ENCODE measurements at places on chromosomes 12 and 14.

GRCh38 chr12:96194971-96195844 lies 1.0 kb downstream of the ELK3 start:
- no peak for DNase-seq

DNA sequence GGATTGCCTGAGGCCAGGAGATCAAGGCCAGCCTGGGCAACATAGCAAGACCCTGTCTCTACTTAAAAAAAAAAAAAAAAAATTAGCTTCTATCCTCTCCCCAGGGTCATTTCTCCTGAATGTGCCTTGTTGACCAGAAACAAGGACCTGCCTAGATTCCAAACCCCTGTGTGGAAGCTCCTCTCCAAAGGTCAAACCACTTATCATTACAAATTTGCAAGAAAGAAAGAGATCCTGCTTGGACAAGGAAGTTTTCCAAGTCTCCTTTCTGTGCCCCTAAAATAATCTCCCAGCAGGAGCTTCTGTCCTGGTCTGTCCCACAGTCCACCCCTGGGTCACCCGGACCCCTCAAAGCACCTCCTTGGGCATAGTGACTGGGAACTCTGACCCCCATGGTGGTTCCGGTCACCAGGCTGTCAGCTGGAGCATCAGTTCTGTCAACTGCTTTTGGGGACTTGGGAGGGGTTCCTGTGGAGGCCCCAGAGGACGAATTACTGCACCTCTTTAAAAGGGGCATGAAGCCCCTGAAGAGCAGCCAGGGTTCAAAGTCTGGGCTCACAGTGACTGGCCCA lies 38.4 kb downstream of the ACTN1 start:
- DNase-seq = no peak

DNA sequence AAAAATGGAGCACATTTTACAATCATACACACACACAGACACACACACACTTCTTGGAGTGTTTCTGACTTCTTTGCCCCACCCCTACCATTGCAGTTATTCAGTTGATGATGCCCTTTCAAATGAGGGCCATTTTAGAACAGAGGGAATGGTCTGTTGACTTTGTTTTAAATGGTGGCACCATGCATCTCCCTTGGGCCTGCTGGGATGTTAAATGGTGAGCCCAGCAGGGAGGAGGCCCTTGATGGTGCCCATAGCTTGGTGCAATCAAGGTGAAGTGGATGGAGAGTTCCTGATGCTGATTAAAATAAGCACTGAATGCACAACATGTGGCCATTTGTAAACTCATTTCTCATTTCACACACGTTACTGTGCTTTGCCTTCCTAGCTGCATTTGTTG lies 13.3 kb downstream of the C12orf75 start:
- no peak for DNase-seq

DNA sequence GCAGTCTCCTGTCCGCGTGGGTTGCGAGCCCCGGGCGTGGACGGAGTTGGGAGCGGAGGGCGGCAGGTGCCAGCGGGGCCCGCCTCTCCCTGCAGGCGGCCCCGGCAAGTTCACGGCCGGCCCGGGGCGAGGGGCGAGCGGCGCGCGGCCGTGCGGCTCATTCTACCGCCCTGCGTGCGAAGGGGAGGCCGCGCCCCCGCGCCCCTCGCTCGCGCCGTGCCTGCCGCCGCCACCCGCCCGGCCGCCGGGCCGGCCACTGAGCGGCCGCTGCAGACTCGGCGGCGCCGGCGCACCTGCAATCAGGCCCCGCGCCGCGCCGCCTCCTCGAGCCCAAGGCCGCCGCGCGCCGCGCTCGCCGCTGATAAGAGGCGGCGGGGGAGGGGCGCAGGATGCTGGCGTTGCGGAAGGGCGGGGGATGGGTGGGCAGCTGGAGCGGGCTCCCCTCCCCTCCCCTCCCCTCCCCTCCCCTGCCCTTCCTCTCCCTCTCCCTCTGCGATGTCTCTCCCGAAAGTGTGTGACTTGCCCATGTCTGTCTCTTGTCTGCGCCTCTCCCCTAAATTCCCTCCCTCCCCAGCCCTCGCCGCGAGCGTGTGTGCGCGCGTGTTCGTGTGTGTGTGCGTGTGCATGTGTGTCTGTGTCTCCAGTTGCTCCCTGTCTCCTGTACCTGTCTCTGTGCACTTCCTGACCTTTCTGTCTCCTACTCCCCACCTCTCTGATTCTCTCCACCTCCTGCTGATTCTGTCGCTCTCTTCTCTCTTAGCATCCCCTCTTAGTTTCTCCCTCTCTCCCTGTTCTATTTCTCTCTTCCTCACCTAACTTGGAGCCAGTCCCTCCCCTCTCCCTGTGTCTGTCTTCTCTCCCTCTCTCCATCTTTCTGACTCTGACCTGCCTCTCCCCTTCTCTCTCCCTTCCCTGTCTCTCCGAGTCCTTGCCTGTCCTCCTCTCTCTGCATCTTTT lies 768.1 kb upstream of the TBX3 start:
- no peak for DNase-seq

DNA sequence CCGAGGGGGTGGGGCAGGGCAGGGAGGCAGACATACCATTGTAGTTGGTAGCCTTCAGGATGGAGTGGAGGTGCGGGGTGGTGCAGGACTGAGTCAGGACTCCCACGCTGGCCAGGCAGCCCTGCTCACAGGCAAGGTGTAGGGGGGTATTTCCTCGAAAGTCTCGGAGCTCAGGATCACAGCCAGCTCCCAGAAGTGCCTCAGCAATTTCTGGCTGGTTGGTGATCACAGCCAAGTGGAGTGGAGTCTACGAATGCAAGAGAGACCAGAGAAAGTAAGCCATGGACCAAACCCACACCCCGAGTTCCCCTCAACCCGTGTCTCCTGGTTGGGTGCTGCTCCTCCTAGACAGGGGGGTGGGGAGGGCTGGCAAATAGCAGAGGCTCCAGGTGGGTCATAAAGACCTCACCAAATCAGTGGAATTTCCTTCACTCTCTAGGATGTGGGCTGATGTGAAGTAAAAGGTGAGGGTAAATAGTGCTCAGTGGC lies 1.4 kb downstream of the NFKBIA start:
- DNase-seq = no peak

DNA sequence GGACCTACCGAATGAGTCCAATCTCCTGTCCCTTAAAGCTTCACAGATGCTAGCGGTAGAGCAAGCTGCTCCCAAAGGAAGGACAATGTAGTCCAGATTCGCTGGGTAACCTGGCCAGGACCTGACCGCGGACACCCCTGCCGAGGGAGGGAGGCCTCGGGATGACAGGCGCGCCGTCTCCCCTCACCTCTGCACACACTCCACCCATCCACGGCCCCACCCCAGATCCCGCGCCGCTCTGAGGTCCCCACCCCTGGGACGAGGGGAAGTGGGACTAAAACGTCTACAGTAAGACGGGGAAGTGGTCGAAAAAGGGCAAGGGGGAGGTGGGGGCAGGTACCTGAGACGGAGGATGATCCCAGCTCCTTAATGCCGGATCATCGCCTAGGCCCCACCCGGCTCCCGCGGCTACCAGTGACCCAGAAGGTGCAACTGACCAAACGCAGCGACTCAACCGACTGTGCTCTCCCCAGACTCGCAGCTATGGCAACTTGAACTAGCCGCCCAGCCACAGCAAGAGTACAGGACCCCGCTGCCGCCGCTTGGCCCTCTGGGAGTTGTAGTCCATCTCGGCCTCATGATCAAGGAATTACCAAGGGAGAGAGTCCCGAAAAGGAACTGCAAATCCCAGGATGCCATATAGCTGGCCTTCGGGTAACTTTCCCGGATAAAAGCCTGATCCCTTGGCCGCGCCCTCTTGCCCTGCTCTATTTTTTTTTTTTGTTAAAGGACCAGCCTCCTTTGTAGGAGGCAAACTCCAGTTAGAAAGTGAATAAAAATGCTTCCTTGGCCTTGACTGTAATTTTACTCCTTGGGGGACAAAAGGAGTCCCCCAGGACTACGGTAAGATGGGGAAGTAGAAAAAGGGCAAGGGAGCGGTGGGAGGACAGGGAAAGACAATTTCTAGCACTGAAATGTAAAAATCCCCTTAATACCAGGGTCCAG lies at the start of gene CEP128:
TSS of gene CEP128 (minus strand) at position 498 of the 945 bp plus-strand sequence.
- peak; percentile 91 for DNase-seq

GRCh38 chr12:115910057-115910456 lies 367.4 kb downstream of the MED13L start:
- no peak for DNase-seq

GRCh38 chr12:97316321-97316720 lies 146.3 kb upstream of the RMST start:
- DNase-seq = no peak

DNA sequence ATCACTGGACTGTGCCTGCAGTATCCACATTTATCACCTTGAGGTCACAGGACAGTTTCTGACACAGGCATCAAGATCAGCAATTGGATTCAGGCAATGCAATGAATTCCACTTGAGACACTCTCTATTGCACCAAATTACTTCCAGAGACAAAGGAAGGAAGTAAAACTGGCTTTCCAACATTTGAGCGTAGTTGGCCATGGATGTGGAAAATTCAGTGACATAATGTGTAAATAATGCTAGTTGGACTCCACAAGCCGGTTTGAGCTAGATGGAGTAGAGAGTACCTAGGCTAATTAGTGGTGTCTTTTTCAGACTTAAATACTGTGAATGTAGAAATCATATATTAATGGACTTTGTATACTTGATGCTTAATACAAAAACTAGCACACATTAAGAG lies 168.3 kb upstream of the SYT1 start:
- DNase-seq = no peak

DNA sequence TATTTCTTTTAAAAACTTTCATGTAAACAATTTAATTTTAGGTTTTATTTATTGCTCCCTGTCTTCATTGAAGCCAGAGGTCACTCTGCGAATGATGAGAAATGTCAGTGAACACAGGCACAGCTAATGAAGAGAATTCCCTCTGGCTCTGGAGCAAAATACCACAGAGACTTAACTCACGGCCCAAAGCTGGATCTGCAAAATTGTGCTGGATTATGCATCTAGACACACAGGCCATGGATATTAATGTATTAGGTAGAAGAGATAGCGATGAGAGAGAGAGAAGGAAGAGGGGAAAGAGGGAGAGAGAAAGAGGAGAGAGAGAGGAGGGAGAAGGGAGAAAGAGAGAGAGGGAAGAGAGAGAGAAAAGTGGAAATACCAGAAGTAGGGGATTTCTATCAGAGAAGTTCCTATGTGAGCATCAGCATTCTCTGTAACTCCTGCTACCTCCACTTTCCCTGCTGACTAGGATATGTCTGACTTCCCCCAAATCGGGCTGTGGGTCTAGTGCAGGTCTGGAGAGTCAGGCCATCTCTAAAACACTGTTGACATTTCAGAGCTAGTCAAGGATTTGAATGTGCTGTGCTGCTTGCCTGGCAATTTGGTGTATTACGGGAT lies 3.7 kb downstream of the ARHGDIB start:
- no peak for DNase-seq

DNA sequence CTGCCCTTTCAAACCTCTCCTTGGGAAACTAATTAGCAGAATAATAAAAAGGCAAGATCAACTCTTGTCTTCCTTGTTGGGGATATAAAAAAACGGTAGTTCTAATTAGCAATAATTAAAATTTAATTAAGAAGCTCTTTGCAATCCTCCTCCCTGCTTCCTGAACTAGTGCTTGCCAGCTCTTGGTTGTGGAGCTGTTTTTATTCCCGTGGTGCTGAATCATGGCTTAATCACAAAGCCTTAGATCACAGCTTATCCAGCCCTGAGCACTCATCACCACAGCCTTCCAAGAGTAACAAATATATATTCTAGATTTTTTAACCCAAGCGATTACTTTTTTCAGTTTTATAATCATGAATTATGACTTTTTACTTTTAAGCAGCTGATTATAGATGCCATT lies 63.2 kb upstream of the INSM2 start:
- DNase-seq = no peak

GRCh38 chr12:97167598-97167997 lies 260.5 kb downstream of the NEDD1 start:
- DNase-seq = no peak

DNA sequence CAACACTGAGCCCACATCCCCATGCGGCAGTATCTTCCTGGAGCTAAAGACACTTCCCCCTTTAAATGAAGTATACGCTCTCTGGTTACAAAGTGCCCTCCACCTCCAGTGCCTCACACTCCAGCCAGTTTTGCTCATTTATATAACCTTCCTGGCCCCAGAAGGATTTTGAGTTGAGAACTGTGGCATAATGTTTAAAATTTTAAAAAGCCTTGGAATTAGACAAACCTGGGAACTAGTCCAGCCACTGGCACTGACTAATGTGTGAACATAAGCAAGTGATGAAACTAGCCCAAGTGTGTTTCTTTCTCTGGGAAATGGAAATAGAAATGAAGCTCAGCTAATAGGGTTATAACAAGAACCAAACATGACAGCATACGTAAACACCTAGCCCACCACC lies 723.7 kb upstream of the USP15 start:
- DNase-seq = no peak
